ENCODE measurements at places on chromosomes 2 and 18.

DNA sequence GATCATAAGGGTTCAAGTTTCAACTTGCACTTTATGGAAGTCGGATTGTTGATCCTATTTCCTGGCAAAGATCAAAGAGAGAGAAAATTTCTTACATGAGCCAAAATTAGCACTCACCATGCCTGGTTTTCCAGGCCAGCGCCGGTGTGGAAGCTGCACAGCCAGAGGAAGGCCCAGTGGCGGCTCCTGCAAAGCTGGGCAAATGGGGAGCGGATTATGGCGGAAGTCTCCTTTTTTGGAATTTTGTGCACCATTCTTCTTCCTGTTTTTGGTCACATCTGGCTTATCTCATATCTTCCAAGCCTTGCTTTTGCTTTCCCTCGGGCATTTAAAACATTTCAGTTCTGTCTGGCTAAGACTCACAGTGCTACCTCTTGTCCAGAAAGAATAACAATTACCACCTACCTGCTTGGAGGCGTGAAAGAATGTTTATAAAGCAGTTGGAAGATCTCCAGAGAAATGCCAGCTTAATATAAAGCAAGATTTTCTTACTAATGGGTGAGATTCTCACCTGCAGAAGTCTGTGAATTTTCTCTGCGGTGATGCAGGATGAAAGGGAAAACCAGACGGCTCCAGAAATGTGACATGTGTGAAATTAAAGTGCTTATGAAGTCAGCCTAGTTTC, 94.3 kb downstream of the ASAP2 start:
- no peak for DNase-seq

DNA sequence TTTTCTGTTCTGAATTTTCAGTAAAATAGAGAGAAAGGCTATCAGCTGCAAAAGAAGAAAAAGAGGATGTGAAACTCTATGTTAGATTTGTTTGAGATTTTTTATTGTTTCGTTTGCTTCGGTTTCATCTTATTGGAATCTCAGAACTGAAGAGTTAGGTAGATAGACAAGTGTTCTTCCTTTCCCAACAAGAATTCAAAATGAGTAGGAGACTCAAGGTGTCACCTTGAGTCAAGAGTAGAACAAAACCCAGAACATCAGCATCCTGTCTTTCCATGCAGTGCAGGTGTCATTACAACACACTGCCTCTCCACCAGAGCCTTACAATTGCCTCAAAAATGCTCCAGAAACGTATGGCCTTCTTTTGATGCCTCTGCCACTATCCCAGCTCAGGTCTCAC, 21.1 kb downstream of the NBAS start:
- DNase-seq, result no peak

GRCh38 chr2:232488097-232488711, 570 bp upstream of the ECEL1 start:
- no peak for DNase-seq

GRCh38 chr2:67289921-67290371, 107.2 kb upstream of the ETAA1 start:
- no peak for DNase-seq

- no peak for DNase-seq
Observed at GRCh38 chr18:29248805-29249204, 1071.9 kb upstream of the CDH2 start.

DNA sequence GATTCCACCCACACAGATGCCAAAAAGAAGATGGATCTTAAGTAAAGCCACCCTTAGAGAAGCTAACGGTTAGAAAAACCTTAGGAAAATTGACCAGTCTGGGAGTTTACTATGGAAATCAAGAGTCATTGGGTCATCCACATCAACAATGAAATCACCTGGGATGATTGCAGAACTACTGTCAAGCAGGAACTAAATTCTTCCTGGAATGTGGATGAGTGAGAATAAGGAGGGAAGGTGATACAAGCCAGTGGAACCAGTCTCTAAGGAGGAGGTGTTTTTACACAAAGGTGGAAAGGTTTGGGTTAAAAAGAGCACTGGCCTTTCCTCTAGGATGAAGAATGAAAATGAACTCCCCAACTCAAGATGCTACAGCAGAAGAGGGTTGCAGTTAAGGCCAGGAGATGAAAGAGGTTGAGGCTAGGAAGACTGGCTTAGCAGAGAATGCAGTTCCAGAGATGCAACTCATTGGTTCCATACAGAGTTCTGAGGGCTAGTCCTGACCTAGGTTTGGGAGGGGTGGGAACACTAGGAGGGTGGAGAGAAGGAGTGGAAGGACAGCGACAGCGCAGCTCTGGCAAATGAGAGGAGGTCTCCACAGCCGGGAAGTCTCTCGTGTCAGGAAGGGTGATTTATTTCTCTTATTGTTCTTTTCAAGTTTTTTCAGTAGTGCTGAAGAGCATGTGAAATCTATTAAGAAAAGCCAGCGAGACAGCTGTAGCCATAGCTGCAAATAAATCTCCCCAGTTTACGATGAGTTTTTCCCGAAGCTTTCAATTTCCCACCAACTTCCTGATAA, 27.7 kb upstream of the KDM3A start:
- DNase-seq, result no peak

DNA sequence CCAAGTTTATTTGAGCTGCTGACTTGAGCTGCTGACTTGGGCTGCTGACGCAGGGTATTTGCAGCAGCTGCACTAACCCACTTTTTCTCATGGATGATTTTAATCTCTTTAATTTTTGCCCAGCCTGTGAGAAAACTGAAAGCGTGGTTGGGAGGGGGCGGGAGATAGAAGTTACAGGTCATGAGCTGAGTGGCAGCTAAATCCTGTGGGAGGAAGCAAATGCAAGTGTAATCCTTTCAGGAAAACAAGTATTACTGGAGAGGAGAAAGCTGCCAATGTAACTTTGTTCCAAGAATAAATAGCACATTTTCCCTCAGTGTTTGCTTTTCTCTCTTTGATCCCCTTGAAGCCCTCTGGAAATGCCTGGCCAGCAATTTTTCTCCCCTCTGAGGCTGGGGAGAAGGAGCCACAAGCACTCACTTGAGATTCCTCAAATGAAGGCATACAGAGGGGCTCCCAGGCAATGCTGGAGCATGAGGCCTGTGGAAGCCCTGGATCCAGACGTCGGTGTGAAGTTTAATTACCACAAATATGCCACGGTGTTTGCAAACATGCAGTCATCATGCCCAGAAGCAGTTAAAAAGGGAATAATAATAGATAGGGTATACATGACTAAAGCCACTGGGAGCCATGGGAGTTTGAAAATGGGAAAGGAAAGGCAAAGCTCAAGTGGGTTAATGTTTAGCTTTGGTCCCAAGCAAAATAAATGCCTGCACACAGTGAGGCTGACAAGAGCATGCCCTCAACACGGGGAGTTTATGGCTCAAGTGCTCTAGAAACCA, 10.4 kb upstream of the EVA1A start:
- no peak for DNase-seq

DNA sequence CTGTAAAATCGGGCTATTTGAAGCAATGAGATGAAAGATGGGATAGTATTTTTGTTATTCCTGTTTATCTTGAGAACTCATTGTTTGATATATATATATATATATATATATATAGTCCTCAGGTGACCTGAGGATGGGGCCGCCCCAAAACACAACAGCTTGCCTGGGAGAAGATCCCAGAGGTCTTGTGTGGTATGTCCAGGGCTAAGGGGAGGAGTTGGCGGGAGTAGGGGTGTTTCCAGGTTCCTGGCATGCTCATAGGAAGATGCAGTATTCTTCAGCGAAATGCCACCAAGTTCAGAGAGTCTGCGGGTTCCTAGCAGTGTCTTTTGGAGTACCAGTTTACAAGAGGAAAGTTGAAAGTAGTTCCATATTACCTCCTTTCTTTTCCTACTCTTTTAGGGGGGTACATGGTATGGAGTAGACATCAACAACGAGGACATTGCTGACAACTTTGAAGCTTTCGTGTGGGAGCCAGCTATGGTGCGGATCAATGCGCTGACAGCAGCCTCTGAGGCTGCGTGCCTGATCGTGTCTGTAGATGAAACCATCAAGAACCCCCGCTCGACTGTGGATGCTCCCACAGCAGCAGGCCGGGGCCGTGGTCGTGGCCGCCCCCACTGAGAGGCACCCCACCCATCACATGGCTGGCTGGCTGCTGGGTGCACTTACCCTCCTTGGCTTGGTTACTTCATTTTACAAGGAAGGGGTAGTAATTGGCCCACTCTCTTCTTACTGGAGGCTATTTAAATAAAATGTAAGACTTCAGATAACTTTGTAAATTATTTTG, 18.3 kb downstream of the CCT7 start:
- DNase-seq, result no peak

- no peak for DNase-seq
Observed at GRCh38 chr18:54117853-54118773, 106.4 kb downstream of the MBD2 start.

GRCh38 chr18:79884963-79885728, 66.3 kb downstream of the SLC66A2 start:
- DNase-seq, result no peak

DNA sequence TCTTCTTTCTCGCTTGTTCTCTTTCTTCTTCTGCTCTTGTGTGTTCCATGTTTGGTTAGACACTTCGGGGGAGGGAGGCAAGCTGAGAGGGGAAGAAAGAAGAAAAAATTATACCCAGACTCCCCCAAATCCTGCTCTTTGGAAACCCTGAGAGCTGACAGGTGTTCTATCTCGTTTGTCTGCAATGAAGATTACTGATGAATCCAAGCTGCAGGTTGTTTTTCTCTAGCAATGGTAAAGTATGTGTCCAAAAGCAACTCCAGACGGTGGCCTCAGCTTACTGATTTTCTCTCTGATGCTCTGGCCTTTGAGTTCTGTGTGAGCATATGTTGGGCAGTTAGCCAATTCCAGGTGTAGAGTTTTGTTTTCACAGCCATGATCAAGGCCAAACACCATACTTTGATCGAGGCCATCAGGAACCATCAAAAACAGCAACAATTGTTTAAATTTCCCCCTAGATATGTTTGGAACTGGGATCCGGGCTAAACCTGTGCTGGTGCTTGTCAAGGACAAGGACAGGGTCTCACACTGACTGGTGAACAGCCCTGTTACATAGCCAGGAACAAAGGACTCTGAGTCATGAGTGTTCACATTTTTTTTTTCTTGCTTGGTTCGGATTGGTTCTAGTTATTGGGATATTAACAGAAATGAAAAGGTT, 142.0 kb downstream of the PRKCE start:
- no peak for DNase-seq

DNA sequence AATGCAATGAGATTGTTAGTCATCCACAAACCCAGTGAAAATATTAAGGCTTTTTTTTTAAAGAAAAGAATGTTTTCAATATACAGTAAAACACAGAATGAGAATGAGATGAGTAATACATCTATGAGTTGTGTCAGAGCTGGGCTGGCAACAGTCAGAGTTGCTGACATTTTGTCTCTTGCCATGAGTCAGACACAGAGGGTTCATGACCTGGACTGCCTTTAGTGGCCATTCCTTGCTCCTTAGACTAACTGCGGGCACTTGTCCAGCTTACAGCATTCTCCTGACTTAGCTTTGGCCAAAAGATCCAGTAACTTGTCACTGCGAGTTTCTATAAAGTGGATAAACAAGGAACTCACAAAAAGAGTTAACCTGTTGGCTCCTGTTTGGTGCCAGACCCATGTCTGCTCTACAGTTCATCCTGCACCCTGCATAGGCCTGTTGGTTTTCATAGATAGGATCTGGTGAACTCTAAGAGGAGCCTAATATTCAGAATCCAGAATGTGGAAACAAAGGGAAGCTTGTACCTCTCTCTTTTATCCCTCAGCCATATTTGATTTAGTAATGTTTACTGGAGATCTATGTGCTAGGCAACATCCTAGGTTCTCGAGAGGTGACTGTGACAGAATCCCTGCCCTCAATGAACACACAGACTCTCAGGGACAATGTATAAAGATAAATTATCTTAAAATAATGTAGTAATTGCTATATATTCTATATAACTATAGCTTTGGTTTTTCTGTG, 391.5 kb upstream of the VWC2L start:
- DNase-seq, result no peak

DNA sequence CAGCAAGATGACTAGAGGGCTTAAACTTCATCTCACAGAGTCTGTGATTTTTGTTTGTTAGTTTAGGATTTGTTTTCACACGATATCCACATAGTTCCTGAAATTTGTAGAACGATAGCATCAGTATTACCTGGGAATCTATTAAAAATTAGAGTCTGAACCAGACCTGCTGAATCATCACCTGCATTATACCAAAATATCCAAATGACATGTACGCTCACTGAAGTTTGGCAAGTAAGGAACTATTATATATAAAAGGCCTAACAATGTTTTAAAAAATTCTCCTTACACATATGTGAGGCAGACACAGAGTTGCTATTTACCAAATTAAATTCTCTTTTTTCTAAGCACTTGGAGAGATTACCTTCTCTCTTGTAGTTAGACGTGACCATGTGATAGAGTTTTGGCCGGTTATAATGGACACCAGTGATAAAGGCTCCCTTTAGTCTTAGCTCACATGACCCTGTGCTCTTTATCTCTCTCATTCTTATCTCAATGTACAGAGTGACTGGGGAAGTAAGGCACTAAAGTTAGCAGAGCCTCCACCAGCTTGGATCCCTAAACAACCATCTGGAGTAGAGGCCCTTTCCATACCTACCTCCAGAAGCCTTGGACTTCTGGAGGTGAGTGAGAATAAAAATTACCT, 363.1 kb downstream of the DSC3 start:
- DNase-seq, result no peak

GRCh38 chr2:202960524-202960923, 48.4 kb downstream of the CARF start:
- no peak for DNase-seq

DNA sequence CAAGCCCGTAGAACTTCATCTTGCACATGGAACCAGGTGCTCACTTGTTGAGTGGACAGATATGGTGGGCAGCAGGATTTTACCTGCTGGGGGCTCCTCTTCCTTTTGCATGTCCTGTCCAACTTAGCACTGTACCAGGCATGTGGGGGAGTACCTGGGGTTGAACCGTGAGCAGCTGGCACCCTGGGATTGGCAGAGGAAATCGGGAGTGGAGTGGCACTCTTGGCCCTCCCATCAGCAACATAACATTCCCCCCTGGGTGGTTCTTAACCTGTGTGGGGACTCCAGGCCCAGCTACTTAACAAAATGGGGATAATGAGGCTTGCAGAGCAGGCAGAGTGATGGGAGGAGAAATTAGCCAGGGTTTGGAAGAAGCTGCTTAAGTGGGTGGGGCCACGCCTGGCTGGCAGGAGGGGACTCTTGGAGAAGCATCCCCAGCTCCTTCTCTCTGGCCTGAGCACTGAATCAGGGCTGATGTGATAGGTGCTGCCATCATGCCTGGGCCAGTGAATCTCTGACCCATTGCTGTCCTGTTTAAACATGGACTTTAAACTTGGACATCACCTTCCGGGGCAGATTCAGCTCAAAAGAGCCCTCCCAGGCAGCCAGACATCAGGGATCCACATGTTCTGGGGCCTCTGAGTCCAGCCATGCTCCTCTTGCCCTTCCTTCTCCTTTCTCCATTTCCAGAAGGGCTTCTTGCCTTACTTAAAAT, 15.5 kb downstream of the FOSL2 start:
- DNase-seq, result no peak

GRCh38 chr2:878245-878930, 72.3 kb upstream of the SNTG2 start:
- DNase-seq, result no peak

All from liver (tissue), 10 donors.